ENCODE measurements at places on chromosomes 3 and 15.
A peak's percentile ranks its signal among the peaks of the same experiment; 100 is the strongest.

- DNase-seq = no peak
Observed at GRCh38 chr3:194905696-194906095, 220.0 kb downstream of the FAM43A start.

GRCh38 chr15:42264795-42265194 is 8.2 kb upstream of the GANC start:
- no peak for DNase-seq

DNA sequence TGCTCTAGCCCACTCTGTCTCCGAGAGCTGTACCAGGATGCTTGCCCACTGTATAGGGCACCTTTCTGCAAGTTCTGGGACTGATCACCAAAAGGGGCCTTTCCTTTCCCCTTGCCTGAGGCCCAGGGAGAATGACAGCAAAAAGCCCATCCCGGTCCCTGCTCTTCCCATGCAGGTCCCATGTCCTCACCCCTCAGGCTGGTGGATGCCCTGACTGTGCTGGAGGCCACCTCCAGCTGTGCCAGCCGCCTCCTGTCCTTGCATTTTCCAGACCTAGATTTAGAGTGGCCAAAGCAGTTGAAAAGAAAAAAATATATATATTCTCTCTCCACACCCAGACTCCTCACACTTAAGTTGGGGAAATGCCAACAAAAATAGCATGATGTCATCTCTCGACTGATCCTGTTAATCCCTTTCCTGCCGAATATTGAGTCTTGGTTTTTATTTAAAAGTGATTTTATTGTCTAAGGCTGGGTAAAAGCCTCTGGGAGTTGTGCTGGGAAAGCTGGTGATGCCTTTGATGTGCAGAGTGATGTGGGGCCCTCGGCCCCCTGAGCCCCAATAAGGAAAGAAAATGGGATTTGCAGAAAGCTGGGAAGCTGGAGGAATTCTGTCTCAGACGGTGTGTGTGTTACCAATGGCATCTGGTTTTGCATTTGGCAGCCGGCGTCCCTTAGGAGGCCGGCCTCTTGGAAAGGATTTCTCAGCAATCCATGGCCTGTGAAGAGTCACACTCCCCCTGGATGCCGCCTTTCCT is 29.3 kb upstream of the TPM1 start:
- DNase-seq = peak; percentile 65

GRCh38 chr3:11530153-11530721 is 113.5 kb downstream of the VGLL4 start:
- peak; percentile 66 for DNase-seq

- no peak for DNase-seq
Observed at GRCh38 chr3:143252931-143253330, 133.4 kb downstream of the CHST2 start.

DNA sequence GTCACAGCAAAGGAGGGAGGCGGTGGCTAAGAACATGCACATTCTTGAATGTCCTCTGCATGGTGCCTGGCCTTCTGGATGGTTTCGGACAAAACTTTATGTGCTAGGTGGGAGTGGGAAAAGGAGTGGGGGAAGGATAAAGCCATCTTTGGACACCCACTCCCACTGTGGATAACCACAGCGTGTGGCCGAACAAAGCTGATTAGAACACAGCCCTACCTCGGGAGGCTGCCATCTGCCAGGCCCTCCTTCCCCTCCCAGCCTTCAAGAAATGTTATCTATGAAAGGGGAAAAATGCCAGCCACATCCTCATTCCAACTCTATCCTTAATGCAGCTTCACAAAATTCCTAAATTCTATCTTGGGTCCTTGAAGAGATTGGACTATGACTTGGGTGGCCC is 18.8 kb downstream of the AMOTL2 start:
- DNase-seq = no peak

GRCh38 chr15:88906551-88906950 is 6.6 kb downstream of the MFGE8 start:
- no peak for DNase-seq

DNA sequence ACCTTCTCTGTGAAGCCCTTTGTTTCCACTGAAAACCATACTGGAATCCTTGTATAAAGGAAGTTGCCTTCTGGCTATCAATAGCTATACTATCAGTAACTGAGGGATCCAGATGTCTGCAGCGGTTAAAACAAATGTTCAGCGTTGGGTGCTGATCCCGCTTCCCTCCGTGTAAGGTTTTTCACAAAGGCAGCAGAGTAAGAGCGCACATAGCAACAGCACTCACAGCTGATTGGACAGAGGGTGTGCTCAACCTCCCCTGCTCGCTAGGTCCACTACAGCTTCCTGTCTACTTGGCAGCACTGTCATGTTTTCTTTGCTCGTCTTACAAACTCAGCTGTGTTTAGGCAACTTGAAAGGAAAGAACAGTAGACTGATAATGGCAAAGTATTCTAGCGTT is 27.3 kb downstream of the ATOSA start:
- peak; percentile 86 for DNase-seq

DNA sequence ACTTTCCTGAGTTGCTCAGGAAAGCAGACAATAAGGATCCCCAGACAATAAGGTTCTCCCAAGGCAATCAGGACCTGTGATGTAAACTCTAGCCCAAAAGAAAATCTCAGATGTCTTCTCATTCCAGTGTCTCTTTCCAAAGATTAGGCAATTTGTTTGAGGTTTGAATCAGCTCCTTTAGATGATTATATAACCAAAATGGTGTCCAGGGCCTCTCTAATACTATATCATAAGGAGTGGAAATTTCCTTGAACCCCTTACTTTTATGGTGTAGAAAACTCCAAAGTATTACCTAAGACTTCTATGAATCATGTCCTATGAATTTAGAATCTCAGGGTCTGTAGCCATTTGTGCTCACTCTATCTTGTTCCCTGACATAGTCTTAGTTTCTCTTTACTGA is 65.9 kb downstream of the GPR176 start:
- DNase-seq = no peak

DNA sequence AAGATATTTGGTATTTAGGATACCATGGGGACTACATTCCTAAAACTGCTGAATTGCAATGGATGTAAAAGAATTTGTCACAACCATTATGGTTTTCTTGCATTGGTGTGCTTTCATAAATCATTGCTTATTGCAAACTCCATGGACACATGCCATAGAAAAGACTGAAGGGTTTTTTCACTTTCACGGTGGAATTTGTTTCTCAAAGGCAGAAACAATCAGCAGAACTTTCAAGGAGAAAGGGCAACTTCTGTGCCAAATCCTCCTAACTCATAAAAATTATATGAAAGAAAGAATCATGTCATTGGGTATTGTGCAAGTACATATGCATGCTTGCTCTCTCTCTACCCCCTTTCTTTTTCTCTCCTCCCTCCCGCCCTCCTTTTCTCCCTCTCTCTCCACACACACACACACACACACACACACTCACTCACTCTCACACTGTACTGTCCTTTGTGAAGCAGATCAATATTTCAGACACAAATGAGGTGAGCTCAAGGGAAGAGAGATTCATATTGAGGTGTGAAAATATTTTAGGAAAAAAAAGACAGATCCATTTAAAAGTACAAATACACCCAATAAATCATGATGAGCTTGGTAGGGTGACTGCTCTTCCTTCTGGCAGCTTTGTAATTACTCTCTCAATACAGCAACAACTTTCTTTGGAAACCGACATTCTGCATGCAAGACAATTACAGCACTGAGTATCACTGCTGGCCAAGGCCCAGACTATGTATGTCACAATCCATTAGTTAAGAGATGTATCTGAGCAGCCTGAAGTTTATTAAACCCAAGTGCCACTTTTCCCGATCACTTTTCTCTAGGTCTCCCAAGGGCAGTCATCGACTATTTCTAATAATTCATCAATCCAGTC is 492.6 kb downstream of the TUSC7 start:
- no peak for DNase-seq
